Natural killer cell (primary cell): ENCODE measurements at places on chromosomes 4 and X. TPM values are rescaled to one million over a fixed set of nuclear protein-coding genes. Genes with fewer than 3 reads are reported as not detected.

GRCh38 chr4:8176547-8177399 is 18.2 kb upstream of the ABLIM2 start:
- peaks cover 6% of the 10 kb centered on the region for H3K4me1 ChIP-seq
- H3K36me3 ChIP-seq, result no peaks in the 10 kb centered on the region
- no peaks in the 10 kb centered on the region for H3K27me3 ChIP-seq
- no peak overlapping the region for H3K27ac ChIP-seq

DNA sequence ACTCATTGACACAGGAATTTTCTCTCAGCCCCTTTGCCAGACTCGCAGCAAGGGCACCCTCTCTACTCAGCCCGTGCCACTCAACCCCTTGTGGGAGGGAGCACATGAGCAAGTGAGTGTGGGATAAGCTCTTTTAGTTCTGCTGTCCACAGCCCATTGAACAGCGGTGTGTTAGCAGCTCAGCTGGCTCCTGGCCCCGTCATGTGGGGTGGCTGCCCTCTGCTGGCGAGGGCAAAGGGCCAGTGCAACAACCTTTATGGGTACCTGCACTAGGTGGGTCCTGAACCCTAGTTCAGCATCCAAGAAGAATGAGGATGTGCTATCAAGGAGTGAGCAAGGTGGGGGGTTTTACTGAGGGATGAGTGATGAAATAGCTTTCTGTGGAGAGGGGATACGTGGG is 85.0 kb upstream of the ZNF81 start:
- H3K4me3 ChIP-seq, result no peak overlapping the region
- H3K27me3 ChIP-seq, result no peaks in the 10 kb centered on the region
- no peak overlapping the region for H3K27ac ChIP-seq
- no peaks in the 10 kb centered on the region for H3K4me1 ChIP-seq
- H3K36me3 ChIP-seq, result no peaks in the 10 kb centered on the region

DNA sequence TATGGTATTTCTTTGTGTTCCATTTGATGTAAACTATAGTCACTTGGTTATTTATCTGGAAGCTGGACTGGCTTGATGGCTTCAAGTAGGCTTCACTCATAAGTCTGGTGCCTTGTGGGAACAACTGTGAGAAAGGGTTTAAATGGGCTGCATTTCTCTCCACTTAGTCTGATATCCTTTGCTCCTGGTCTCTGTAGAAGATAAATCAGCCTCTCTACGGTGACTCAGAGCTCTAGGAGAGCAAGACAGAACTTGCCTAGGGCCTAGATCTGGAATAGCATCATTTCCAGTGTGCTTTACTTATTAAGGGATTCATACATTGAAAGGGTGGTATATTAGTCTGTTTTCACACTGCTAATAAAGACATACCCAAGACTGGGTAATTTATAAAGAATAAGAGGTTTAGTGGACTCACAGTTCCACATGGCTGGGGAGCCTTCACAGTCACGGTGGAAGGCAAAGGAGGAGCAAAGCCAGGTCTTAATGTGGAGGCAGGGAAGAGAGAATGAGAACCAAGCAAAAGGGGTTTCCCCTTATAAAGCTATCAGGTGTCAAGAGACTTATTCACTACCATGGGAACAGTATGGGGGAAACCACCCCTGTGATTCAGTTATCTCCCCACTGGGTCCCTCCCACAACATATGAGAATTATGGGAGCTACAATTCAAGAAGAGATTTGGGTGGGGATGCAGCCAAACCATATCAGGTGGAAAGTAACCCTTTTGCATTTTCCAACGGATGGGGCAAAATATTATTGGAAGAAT is 1746.4 kb upstream of the PCDH7 start:
- no peaks in the 10 kb centered on the region for H3K4me1 ChIP-seq
- no peak overlapping the region for H3K4me3 ChIP-seq
- H3K36me3 ChIP-seq, result no peaks in the 10 kb centered on the region
- DNase-seq, result no peak
- H3K27ac ChIP-seq, result no peak overlapping the region

DNA sequence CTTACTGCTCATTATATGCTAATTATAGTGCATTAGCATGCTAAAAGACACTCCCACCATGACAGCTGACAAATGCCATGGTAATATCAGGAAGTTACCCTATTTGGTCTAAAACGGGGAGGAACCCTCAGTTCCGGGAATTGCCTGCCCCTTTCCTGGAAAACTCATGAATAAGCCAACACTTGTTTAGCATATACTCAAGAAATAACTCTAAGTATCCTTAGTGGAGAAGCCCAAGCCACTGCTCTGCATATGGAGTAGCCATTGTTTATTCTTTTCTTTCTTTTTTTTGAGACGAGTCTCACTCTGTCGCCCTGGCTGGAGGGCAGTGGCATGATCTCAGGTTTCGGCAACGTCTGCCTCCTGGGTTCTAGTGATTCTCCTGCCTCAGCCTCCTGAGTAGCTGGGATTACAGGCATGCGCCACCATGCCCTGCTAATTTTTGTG is 15.5 kb downstream of the NUDT6 start:
- no peaks in the 10 kb centered on the region for H3K36me3 ChIP-seq
- H3K27ac ChIP-seq, result no peak overlapping the region
- DNase-seq, result no peak
- H3K4me1 ChIP-seq, result no peaks in the 10 kb centered on the region
- no peaks in the 10 kb centered on the region for H3K27me3 ChIP-seq

DNA sequence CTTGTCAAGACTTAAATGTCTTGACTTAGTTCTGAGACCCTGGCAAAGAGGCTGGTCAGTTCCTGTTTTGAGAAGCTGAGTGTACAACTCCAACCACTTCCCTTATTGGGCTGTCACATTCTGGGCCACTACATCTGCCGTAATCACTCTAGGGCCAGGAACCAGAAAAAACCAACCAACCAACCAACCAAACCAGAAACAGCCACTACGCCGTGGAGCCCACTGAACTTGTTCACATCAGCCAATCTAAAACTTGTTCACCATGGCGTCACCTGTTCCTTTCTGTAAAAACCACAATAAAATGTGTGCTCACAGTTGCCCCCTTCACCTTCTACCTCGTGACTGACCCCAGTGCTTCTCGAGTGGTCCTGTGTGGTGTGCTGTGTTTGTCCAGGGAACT is 107.3 kb downstream of the JADE1 start:
- DNase-seq, result peak; percentile 57
- no peaks in the 10 kb centered on the region for H3K27me3 ChIP-seq
- no peaks in the 10 kb centered on the region for H3K36me3 ChIP-seq
- peak overlapping the region; percentile 83 for H3K27ac ChIP-seq
- H3K4me1 ChIP-seq, result peaks cover 22% of the 10 kb centered on the region

DNA sequence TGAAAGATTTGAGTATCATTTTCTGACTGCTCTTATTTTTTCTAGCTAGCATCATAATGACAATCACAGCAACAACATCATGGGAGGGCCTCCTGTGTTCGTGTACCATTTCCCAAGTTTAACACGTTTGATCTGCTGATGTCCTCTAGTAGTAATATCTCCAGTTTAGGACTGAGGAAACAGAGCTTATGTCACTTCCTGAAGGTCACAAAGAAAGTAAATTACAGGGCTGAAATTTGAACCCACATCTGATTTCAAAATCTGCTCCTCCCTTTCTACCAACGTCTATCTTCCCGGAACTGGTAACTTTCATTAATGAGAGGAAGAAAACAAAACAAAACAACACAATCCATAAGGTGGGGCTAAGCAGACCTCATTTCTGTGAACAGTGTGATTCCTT is 302.7 kb downstream of the PACRGL start:
- no peak for DNase-seq
- H3K27ac ChIP-seq, result no peak overlapping the region
- no peaks in the 10 kb centered on the region for H3K4me1 ChIP-seq
- no peaks in the 10 kb centered on the region for H3K36me3 ChIP-seq
- no peak overlapping the region for H3K4me3 ChIP-seq

DNA sequence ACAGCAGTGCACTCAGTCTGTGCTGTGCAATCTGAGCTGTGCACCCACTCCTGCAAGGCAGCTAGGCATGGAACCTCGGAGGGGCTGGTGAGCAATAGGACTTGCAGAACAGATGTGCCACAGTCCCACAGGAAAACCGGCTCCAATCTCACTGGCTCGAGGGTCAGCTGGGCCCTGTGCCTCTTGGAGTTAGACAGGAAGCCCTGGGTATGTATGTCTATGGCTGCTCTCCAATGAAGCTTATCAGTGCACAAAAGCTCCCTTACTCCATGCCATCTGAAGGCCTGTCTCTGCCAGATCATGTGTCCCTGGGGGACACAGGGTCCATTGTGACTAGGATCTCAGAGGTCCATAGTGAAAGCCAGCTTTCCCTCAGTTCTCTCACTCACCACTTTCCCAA is 335.8 kb downstream of the SH3BGRL start:
- H3K36me3 ChIP-seq, result no peaks in the 10 kb centered on the region
- H3K4me3 ChIP-seq, result no peak overlapping the region
- DNase-seq, result no peak
- H3K27me3 ChIP-seq, result no peaks in the 10 kb centered on the region
- H3K4me1 ChIP-seq, result no peaks in the 10 kb centered on the region

- peaks cover 7% of the 10 kb centered on the region for H3K27me3 ChIP-seq
- H3K4me3 ChIP-seq, result no peak overlapping the region
- H3K4me1 ChIP-seq, result no peaks in the 10 kb centered on the region
- no peaks in the 10 kb centered on the region for H3K36me3 ChIP-seq
- no peak overlapping the region for H3K27ac ChIP-seq
Observed at GRCh38 chrX:17860179-17860780, 818 bp downstream of the RAI2 start.

DNA sequence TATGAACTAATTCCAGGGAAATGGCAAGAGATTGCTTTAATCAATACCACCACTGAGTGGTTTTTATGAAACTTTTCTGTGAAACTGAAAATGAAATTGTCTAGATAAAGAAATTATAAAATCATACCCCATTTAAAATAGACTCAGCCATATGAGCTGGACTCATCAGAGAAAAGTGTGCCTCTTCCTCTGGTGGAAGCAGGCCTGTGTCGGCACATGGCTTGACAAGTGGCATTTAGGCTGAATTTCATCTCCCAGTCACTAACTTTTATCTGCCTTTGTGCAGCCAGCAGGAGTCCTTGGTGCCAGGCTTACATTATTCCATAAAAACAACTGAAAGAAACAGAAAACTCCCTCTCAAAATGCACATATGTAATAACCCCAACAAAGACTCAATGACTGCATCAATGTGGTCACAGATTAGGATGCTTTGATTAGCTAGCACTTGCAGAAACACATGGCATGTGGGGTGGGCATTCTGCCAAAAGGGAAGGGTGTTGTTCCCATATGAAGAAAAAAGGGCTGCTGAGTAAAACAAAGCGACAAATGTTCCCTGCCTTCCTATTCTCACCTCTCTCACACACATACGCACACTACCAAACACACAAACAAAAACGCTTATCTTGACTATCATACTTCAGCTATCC is 232.3 kb downstream of the PABPC4L start:
- H3K27ac ChIP-seq, result no peak overlapping the region
- no peaks in the 10 kb centered on the region for H3K27me3 ChIP-seq
- no peaks in the 10 kb centered on the region for H3K4me1 ChIP-seq
- H3K4me3 ChIP-seq, result no peak overlapping the region
- no peak for DNase-seq

DNA sequence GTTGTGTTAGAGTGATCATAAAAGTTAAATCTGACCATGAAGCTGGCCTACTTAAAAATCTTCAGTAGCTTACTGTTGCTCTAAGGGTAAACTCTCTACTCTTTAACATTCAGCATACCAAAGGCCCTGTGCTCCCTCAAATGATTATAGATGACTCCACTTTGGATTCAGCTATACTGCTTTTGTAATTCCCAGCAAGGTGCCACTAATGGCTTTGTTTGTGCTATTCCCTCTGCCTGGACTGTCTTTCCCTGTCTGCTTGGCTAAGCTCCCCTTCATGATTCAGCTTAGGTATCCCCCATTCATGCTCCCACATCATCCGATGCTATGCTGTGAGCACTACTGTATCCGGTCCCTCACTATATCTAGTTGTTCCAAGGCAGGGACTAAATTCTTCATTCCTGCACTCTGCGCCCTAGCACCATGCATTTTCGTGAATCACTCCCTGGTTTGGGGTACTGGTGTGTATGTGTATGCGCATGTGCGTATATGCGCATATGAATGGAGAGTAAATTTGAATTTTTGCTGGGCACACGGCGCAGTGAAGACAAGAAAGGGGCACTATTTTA is 453 bp upstream of the PBDC1 start:
- peaks cover 7% of the 10 kb centered on the region for H3K36me3 ChIP-seq
- DNase-seq, result no peak
- no peaks in the 10 kb centered on the region for H3K27me3 ChIP-seq
- H3K4me3 ChIP-seq, result peak overlapping the region; percentile 54
- H3K27ac ChIP-seq, result peak overlapping the region; percentile 88
- peaks cover 6% of the 10 kb centered on the region for H3K4me1 ChIP-seq

- H3K27ac ChIP-seq, result no peak overlapping the region
- DNase-seq, result no peak
- peaks cover 17% of the 10 kb centered on the region for H3K4me1 ChIP-seq
- no peaks in the 10 kb centered on the region for H3K36me3 ChIP-seq
- H3K4me3 ChIP-seq, result no peak overlapping the region
Observed at GRCh38 chrX:119997570-119997969, 54.0 kb upstream of the NKAP start.

DNA sequence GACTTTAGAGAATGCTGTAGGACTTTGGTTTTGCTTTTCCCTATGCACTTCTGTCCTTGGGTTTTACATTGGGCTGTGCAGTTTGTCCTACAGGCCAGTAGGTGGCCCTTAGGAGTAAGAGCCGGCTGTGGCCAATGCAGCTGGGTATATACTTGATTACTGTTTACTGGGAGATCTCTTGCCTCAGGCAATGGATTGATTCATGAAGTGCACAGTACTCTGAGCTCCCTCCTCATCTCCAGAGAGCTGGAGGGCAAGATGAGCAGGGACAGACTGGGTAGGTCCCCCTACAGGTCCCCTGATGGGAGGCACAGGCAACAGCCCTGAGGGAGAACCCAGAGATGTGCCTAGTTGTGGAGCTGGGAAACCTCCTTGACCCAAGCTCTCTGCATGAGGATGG is 103.8 kb upstream of the QRFPR start:
- H3K4me1 ChIP-seq, result no peaks in the 10 kb centered on the region
- DNase-seq, result no peak
- no peaks in the 10 kb centered on the region for H3K27me3 ChIP-seq
- no peak overlapping the region for H3K4me3 ChIP-seq

DNA sequence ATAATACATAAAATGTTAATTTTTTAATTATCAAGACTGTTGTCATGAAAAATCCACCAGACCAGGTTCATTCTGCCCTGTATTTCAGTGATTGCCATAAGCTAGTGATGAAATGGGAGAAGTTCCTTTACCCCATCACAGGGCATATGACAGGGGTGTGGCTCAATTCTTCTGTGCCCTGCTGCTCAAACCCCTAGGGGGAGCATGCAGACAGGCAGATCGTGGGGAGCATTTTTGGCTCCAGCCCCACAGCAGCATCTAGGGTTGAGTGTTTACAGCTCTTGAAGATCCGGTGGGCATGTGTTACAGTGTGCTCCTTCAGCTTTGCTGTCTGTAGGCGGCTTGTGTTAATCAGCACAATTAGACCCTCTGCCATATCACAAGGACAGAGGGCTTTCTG is 700.7 kb downstream of the PCDH18 start:
- H3K27me3 ChIP-seq, result no peaks in the 10 kb centered on the region
- H3K4me3 ChIP-seq, result no peak overlapping the region
- no peaks in the 10 kb centered on the region for H3K4me1 ChIP-seq

GRCh38 chr4:159117564-159117963 is 14.7 kb downstream of the RAPGEF2 start:
- H3K27me3 ChIP-seq, result no peaks in the 10 kb centered on the region
- no peaks in the 10 kb centered on the region for H3K36me3 ChIP-seq
- no peak overlapping the region for H3K4me3 ChIP-seq
- peak overlapping the region; percentile 8 for H3K27ac ChIP-seq
- peaks cover 6% of the 10 kb centered on the region for H3K4me1 ChIP-seq

PLP1 gene
- not detected for total RNA-seq

SH2D1A gene
- total RNA-seq, result 58.4 TPM

CLRN2 gene
- total RNA-seq, result not detected

RUFY3 gene
- 31.6 TPM for total RNA-seq

RTL3 gene
- total RNA-seq, result not detected

KLHL13 gene
- total RNA-seq, result 0.73 TPM

GLRA2 gene
- not detected for total RNA-seq
